Esophagus squamous epithelium (tissue), 5 donors: ENCODE measurements at places on chromosomes 7 and 10.

GRCh38 chr7:140576589-140576988 is 64.0 kb downstream of the DENND2A start:
- DNase-seq = no peak

DNA sequence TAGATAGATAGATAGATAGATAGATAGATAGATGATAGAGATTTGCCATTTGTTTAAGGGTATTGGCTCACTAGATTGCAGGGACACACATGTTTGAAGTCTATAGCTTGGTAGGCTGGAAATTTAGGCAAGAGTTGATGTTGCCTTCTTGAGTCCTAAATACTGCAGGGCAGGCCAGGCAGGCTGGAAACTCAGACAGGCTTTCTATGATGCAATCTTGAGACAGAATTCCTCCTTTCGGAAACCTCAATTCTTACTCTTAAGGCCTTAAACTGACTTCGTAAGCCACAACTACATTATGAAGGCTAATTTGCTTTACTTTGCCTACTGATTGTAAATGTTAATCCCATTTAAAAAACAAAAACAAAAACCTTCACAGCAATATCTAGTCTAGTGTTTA is 322.9 kb upstream of the AKR1E2 start:
- DNase-seq = no peak

DNA sequence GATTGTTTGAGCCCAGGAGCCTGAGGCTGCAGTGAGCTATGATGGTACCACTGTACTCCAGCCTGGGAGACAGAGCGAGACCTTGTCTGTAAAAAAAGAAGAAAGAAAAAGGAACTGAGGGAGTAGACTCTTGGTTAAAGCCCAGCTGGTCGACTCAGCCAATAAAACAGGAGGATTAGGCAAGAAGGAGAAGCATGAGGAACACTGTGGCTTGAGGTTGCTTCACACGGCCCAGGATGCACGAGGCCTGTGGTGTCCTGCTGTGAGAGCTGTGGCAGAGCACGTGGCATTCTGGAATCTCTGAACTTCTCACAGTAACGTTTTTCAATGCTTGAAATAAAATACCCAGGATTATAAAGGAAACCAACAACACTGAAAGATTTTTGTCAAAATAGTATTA is 93.3 kb downstream of the CUL2 start:
- DNase-seq = no peak

- DNase-seq = no peak
These were observed 79.4 kb upstream of the LRRN3 start for GRCh38 chr7:111011520-111011919.

DNA sequence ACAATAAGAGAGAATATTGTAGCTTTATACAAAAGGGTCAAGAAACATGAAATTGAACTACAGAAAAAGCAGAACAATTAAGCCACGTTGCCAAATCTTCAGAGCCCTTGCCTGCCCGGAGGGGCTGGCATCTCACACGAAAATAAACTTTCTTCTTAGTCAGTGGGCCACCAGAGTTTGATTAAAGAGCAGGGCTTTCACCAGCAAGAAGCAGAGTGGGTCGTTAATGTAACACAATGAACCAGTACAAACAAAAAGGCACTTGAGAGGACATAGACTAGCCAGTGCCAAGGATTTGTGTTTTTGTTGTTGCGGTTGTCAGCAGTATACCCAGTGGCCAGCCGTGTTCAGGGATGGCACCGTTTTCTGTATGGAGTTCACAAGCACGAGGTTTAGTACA is 155.4 kb downstream of the NRP1 start:
- no peak for DNase-seq

DNA sequence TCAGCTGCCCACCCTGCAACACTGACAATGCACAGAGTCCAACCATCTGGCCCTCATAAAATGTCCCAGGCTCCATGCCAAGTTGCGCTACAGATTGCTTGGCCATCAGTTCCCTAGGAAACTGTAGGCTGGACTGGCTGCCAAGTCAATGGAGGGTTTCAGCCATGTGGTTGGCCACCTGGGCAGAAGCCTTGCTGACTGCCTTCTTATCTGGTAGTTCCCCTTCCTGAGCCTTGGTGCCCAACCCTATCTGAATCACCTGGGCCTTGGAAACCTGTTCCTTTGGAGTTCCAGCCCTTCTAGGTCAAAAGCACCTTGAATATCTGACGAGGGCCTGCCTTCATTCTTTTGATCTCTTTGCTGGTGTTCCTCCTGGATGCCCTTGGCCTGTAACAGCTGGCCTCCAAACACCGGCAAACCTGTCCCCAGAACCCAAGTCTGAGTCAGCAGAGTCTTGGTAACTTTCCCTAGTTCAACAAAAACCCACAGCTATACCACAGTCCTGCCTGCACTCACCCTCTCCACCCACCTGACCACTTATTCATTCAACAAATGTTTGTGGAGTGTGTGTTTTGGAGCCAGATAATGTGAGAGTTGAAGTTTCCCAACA is 37.4 kb upstream of the KDM7A start:
- no peak for DNase-seq

DNA sequence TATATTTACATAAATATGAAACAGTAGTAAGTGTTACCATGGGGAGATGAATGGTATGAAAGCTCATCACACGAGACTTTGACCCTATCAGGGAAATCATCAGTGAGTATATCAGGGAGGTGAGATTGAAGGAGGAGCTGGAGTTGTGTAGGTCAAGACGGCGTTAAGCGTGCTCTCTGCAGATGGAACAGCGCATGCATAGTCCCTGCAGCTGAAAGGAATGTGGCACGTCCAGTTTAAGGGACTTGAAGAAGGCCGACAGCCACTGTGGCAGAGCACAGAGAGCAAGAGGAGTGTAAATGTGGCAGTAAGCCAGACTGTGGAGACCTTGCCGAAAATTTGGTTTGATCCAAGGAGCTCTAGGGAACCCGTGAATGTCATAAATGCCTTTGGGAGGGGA is 38.9 kb downstream of the POU6F2 start:
- DNase-seq = no peak

GRCh38 chr10:10320956-10321355 is 696.7 kb upstream of the CELF2 start:
- no peak for DNase-seq

DNA sequence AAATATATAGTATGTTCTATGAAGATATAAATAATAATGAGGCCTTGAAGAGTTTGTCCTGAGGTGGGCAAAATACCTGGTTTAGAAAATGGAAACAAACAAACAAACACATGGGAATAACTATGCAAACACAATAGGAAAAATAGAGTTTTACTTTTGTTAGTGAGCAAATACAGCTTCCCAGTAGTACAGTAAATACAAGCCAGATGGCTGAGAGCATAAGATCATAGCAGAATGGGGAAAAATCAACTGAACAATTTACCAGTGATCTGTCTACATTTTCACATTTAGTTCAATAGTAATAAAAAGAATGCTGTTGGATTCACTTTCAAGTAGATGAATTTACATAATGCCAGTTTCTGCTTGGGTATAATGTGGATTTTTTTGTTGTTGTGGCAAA is 45.1 kb downstream of the ADD3 start:
- no peak for DNase-seq

DNA sequence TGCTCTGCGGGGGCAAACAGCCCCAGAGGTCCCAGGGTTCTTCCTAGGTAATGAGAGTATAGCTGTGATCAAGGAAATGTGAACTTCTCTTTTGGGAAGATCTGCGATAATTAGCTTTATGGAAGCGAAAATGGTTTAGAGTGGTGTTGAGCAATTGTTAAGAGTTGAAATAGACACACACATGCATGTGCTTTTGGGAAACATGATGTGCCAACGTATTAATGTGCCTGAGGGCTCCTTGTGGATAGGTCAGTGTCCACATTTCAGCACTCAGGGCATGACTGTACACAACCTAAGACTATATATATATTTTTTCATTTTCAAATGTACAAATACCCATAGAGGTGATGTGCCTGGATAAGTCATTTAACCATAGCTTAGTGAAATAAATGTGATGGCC is 67.0 kb downstream of the GSDME start:
- DNase-seq = no peak

- DNase-seq = no peak
These were observed 481.1 kb downstream of the SEMA3D start for GRCh38 chr7:84705706-84706105.

DNA sequence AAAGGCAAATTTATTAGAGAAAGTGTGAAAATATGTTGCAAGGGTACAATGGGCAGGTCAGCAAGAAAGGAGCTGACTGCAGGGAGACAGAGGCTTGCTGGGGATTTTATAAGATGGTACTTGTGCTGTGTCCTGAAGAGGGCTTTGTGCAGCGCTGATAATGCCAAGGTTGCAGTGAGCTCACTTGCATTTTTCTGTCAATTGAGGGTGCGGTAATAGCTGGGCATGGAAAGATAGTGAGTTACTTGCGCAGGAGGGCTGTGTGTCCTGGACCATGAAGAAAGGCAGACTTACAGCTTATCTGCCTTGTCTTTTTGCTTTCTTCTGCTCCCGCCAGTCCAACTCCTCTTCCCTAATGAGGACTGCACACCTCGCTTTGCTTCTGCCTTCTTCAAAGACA is 12.5 kb downstream of the CDC123 start:
- DNase-seq = no peak

GRCh38 chr7:16447876-16448275 is 17.7 kb downstream of the SOSTDC1 start:
- DNase-seq = no peak

DNA sequence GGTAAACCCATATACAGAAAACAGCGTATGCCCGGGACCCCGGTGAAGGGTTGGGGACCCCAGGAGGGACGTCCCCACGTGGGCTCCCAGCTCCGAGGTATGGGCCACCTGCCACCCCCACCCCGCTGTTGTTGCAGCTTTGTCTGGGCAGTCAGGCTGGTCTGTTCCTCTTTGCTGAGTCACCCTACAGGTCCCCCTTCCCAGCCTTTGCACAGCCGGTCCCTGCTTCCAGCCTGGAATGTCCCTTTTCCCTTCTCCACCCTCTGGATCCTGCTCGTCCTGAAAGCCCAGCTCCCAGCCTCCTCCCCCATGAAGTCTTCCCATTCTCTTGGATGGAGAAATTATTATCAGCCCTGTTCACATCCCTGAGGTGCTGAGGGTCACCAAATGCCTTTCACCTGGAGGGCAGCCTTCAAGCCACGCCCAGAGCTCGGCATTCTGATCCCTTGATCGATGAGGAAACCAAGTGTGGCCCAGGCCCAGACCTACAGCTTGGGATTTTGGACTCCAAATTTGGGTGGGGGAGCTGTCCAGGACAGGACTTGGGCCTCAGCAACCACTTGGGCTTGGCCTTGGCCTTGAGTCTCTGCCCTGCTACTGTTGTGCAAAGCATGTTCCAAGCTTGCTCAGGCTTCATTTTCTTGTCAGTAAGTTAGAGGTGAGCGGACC is 2.6 kb downstream of the CLDN4 start:
- no peak for DNase-seq

DNA sequence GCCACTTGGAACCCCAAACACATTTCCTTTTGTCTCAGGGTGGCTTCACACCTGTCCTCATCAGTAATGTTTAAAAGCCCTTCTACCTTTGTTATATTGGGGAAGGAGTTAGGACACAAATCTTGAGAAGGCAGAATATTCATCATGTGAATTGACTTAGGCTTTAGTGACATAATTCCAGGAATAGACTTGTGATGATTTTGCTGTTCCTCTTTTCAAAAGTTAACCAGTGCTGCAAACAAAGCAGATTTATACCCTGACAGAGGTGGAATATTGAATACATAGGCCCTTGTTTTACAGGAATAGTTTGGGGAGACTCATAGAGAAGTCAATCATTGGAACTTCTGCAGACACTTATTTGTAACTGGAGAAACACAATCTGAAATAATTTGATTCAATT is 27.0 kb downstream of the ZNF786 start:
- DNase-seq = no peak

- no peak for DNase-seq
These were observed 66.5 kb downstream of the DIP2C start for GRCh38 chr10:623014-623413.

DNA sequence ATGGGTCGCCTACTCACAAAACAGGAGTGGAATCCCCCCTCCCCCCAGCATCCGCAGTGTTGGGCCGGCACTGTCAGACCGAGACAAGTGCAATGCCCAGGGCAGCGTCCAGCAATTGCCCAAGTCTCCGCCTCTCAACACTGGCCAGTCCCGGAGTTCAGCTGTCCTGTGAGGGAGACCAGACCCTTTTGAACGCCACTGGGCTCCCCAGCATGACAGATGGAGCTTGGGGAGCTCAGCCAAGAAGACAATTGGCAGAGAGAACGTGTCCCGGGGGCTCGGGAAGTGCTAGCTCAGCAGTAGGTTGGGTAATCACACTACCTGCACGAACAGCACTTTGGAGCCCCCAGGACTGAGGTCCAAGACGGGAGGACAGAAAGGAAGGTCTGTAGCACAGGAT is 4.7 kb downstream of the COPS6 start:
- DNase-seq = no peak

GRCh38 chr7:132906193-132906835 is 175.6 kb downstream of the CHCHD3 start:
- no peak for DNase-seq

DNA sequence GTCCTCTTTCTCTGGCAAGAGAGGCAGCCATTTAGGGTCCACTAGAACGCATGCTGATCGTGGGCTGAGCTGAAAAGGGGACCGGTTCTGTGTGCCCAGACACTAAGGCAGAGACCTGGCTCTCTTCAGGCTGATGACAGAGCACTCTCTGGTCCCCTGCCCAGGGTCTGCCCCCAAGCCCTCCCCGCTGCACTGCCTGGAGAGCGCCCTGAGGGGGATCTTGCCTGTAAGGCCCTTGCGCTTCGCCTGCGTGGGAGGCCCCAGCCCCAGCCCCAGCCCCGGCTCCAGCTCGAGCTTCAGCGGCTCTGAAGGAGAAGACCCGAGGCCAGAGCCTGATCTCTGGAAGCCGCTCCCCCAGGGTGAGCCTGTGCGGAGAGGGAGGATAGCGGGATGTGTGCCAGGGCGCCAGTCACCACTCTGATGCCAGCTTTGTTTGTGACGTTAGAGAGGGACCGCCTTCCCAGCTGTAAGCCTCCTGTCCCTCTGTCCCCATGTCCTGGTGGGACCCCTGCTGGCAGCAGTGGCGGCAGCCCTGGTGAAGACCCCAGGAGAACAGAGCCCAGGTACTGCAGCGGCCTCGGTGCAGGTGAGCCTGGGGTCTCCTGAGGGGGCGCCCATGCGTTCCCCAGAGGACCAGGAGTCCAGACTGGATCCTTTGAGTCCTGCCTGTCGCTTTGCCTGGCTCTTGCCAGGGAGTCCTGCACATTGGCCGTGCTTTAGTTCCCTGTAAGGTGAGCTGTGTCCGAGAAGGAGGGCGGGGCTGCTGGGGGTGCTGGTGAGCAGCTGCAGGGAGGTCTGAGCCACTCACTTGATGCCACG is 43.2 kb downstream of the ZNF467 start:
- DNase-seq = no peak

DNA sequence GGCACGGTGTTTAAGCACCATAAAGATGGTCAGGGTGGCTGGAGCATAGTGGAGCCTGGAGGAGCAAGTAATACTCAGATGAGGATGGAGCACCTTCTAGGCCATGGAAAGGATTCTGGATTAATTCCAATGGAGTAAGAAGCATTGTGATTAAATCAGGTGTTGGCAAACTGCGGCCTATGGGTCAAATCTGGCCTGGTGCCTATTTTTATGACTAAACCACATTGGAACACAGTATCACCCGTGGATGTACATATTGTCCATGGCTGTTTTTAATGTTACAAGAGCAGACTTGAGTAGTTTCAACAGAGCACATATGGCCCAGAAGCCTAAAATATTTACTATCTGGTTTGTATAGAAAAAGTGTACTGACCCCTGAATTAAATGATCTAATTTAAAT is 49.9 kb upstream of the TMEM248 start:
- no peak for DNase-seq

- DNase-seq = no peak
These were observed 901.9 kb downstream of the GATA3 start for GRCh38 chr10:8956400-8956799.
